Left colon (tissue), 2 donors: ENCODE measurements at places on chromosomes 16 and 17. TPM values are rescaled to one million over a fixed set of nuclear protein-coding genes. Genes with fewer than 3 reads are reported as not detected.

DNA sequence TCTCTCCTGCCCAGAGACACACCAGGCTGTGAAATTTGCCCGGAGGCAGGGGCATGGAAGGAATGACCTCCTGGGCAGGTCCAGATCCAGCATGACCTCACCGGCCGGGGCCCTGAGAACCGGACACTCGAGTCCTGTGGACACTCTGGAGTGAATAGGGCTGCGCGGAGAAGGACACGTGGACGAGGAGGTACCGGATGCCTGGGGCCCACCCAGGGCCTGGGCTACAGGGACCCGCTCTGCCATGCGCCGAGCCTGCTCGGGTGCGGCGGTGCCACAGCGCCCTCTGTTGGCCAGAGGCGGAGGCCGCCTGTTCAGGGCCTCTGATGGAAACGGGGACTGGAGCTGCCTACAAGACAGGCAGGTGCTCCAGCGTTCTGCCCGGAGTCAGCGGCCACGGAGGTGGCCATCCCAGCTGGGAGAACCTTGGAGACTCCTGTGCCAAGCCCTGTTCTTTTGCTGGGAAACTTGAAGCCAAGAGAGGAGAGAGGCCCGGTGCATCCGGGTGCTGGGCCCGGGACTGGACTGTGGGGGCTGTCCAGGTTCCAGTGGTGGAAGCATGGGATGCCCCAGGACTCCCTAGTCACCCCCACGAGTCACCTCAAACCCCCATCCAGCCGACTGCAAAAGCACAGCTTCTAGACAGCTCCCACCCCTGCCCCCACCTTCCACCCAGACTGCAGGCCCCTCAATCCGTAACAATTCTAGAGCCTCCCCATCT lies 19.3 kb upstream of the NXPH3 start:
- DNase-seq = peak; percentile 76

GRCh38 chr16:83843657-83844056 lies 35.9 kb downstream of the HSBP1 start:
- DNase-seq = no peak

LRRC36 gene
- 0.34 TPM for total RNA-seq

- no peak for DNase-seq
Measured at GRCh38 chr17:19702217-19702641, 14.2 kb downstream of the SLC47A2 start.

ADAMTS18 gene
- 0.34 TPM for total RNA-seq

- DNase-seq = peak; percentile 29
Measured at GRCh38 chr17:17236295-17237025, 508 bp downstream of the FLCN start.

GRCh38 chr17:73610331-73610911 lies 33.8 kb downstream of the SDK2 start:
- DNase-seq = no peak

MYH11 gene
- total RNA-seq = 39.1 TPM

ASGR1 gene
- 0.37 TPM for total RNA-seq

RBFOX1 gene
- total RNA-seq = 9.2 TPM

ZNF688 gene
- total RNA-seq = 16.6 TPM

DNA sequence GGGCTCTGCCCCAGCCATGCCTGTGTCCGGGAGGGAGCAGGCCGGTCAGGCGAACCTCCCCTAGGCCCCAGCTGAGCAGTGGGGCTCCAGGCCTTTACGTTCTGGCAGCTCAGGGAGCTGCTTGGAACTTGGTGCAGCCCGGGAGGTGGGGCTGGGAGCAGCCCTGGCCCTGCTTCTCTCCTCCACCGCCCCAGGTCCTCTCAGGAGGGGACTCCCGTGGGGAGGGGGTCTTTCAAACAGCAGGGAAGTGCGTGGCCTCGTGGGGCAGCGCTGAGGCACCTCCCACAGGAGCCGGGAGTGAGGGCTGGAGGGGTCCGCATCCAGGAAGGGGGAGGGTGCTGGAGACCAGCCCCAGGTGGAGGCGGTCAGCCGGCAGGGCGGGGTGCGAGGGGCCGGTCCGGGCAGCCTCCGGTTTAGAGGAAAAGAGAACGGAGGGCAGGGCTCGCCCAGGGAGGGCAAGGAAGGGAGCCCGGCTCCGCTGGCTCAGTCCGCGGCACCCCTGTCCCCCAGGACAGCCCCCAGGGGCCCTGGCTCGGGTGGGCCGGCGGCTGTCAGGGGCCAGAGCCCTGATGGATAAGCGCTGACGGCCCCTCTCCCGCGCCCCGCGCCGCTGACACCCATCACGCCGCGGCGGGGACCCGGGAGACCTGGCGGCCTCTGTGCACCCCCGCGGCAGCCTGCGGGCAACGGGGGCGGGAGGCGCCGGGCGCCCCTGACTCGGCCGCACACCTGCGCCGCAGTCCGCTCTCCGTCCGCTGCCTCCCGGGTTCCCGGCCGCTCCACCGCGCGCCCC lies 587 bp upstream of the PRR35 start:
- no peak for DNase-seq

ELMO3 gene
- total RNA-seq = 58.1 TPM

AANAT gene
- not detected for total RNA-seq

DNA sequence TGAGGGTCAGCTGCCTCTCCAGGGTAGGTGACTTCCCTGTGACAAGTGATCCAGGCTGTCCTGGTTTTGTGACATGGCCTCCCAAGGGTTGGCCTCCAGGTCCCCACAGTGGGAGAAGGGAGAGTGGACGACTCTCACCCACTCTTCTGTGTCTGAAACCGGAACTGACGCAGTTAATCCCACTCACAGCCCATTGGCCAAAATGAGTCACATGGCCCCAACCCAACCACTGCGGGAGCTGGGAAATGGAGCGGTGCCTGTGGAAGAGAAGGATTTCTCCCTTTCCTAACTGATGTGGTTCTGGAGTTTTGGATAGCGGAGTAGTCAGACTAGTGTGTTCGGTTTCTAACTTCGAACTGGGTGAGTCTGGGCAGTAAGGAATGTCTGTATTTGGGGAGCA lies 79.4 kb downstream of the ABCC6 start:
- no peak for DNase-seq

DNA sequence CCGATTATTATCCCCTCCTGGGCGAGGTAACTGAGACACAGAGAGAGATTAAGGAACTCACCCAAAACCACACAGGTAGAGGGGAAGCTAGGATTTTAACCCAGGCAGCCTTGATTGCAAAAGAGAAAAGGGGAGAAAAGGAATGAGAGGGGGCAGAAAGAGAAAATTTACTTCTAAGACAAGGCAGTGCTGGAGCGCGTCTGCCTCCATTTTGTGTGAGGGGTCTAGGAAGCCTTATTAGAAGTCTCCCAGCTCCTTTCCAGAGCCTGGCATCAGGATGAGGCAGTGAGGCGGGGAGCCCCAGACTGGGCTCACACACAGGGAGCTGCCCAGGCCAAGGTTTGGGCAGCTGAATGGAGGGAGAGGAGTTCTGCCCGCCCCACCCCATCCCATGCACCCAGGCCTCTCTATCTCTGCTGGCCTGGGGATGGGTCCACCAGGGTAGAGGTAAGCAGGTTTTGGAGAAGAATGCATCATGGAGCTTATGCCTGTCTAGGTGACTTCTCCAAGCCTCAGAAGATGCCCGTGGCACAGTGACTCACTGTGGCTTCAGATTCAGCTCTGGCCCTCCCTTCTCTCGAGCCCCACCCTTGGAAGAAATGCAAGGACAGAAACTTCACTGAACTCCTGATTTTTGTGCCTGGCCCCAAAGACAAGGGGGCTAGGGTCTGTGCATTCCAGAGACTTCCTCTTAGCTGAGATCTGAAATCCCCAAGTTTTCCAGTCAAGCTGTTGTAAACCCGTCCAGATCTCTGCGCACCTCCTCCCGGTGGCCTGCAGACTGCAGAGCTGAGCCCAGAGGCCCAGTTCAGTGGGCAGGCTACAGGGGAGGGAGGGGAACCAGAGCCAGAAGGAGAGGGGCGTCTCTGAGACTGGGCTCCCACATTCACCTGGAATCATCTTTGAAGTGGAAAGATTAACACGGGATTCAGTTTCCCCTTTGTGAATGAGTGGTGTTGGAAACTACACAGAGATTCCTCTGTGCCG lies 95.1 kb upstream of the CDH5 start:
- DNase-seq = no peak

DNA sequence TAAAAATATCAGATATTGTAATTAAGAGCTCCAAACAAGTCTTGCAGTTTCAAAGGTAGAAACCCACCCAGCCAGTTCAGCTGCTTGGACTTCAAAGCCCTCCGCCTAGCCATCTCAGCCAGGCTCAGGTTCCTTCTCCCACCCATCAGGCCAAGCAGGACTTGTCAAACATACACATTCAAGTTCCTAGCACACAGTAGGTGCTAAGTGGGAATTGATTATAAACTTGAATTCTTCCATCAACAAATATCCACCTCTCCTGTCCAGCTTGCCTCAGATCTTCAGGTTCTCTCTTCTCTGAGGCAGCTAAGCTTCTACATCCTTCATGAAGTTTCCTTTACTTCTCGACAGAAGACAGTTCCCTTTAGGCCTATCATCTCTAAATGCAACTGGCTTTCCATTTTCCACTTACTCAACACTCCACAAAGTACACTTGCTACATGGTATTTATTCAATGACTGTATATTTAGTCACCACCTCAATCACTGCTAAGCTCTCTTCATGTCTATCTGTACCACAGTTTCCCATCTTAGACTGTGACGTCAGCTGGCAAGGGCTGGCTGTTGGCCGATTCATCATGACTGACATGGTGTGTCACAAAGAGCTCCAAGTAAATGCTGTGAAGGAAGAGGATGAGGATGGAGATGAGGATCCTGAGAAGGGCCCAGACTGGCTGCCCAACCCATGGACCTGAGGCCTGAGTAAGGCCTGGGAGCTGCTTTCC lies 13.3 kb upstream of the COG7 start:
- no peak for DNase-seq

OTOP3 gene
- total RNA-seq = 2.4 TPM

ZNF469 gene
- total RNA-seq = 0.70 TPM

FBXW10 gene
- 0.09 TPM for total RNA-seq

DNA sequence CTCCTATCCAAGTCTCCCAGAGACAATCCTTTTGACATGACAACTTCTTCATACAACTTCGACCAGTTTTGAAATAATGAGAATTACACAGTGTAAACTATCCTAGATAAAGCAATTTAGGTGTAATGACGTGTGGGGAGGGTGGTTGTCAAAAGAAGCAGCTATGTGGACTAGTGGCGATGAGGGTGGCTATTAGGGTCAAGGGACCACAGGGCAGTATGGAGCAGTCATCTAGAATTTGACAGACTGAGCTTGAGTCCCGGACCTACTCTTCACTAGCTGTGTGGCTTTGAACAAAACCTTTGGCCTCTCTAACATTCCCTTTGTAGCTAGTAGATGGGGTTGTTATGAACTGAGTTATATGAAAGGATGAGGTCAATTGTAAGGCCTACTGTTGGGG lies 247.1 kb downstream of the HAPSTR1 start:
- no peak for DNase-seq

DNA sequence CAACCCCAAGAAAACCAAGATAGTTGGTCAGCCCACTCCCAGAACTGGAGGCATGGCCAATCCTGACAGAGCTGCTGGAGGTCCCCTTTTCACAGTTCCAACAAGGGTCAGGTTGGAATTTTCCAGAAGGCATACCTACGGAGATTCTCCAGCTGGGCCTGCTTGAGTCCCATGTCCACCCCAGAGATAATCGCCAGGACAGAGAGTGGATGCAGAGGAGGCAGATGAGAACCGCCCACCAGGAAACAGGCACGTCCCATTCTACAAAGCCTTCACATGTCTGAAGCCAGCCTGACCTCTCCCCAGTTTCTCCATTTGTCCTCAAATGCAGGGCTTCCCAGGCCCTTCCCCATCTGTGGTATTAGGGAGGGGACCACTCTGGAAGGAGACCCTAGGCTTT lies 47.4 kb upstream of the SMURF2 start:
- DNase-seq = no peak

ABCC11 gene
- total RNA-seq = 0.34 TPM

- DNase-seq = no peak
Measured at GRCh38 chr16:86401126-86401525, 109.2 kb upstream of the FOXF1 start.

CDRT4 gene
- total RNA-seq = 6.6 TPM

DNA sequence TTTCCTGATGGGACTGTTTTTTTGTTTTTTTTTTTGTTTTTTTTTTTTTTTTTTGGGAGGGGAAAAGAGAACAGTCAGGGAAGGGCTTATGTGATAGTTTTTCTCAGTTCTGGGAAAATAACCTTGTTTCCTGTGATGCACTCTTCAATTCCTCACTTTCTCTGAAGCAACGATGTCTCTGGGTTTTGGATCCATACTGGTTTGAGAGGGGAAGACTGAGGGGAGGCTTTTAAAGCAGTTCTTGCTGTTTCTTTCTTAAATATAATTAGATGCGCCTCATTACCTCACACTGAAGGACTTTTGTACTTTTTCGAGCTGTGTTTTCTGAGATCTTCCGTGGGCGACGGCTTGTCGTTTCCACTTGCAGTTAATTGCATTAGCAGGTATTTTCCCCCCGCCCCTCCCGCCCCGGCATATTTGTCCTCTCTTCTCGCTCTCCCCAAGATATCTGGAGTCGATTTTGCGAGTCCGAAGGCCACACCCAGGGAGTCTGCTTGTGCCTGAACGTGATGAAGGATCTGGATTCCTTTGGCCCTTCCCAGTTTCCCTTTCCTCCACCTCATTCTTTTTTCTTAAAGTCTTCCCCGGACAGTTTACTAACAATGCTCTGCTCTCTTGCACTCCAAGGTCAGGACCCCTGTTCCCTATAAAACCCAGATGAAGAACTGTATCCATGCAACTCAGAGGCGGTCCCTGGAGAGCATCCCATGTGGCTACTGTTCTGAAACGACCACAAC lies 125.2 kb upstream of the ZFHX3 start:
- no peak for DNase-seq

DNA sequence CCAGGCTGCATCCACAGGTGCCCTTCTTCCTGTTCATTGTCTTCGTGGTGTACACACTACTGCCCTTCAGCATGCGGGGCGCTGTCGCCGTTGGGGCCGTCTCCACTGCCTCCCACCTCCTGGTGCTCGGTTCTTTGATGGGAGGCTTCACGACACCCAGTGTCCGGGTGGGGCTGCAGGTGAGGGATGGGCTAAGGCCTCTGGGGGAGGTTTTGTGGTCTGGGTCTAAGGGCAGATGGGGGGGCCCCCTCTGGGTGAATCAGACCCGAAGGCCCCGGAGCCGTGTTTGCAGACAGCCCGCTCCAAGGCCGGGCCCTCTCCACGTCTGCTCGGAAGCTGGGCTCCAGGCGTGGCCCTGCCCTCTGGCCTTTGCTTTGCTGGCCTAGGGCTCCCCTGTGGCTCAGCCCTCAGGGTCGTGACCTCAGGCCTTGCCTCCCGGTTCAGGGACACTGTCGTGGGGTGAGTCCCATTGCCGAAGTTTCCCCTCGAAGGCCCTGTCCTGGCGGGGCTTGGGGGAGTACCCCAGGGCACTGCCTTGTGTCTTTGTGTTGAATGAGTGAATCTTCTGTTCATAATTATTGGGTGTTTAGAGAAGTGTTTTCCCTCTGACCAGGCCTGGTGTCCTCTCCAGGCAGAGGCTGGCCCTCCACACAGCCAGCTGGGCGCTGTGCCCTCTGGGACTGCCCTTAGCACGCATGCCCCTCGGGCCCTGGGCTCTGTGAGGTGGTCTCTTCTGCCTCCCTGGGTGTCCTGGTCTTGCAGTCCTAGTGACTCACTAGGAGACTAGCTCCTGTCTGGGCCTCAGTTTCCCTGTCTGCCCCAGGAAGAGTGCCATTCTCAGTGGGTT lies 25.6 kb downstream of the ADCY7 start:
- DNase-seq = no peak

- no peak for DNase-seq
Measured at GRCh38 chr17:39635614-39636176, 1.2 kb upstream of the STARD3 start.
